NCI-H510A treated with DMSO at 0.1 percent for 48 hours (cell line): ENCODE measurements at places on chromosomes 2 and 18.

GRCh38 chr2:42216694-42217093 lies 47.5 kb downstream of the EML4 start:
- no peak for DNase-seq

GRCh38 chr18:26802330-26803200 lies 62.9 kb downstream of the AQP4 start:
- DNase-seq: no peak

- DNase-seq: no peak
Measured at GRCh38 chr2:26312471-26312870, 33.5 kb upstream of the SELENOI start.

GRCh38 chr2:172462849-172463381 lies 35.5 kb downstream of the ITGA6 start:
- no peak for DNase-seq

- peak; percentile 81 for DNase-seq
Measured at GRCh38 chr18:63963615-63964256, 6.1 kb upstream of the SERPINB8 start.

- no peak for DNase-seq
Measured at GRCh38 chr2:21667638-21668037, 543.9 kb downstream of the TDRD15 start.

GRCh38 chr2:217935235-217935879 lies 67.4 kb downstream of the TNS1 start:
- DNase-seq: no peak

GRCh38 chr2:198615972-198616371 lies 811.6 kb downstream of the PLCL1 start:
- no peak for DNase-seq

DNA sequence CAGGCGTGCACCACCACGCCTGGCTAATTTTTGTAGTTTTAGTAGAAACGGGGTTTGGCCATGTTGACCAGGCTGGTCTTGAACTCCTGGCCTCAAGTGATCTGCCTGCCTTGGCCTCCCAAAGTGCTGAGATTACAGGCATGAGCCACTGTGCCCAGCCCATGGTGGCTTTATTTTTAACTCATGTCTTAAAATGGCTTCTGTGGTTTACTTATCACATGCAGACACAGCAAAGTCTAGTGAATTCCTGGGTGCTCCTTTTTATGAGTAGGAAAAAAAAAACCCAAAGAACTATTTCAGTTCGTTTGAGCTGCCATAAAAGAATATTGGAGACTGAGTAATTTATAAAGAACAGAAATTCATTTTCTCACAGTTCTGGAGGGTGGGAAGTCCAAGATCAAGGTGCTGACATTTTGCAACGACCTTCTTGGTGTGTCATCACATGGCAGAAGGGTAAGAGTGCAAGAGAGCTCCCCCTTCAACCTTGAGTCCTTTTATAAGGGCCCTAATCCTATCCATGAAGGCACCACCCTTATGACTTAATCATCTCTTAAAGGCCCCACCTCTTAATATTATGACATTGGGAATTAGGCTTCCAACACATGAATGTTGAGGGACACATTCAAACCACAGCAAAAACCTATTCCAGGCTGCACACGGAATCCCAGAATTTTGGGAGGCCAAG lies 12.6 kb upstream of the REL start:
- DNase-seq: no peak

DNA sequence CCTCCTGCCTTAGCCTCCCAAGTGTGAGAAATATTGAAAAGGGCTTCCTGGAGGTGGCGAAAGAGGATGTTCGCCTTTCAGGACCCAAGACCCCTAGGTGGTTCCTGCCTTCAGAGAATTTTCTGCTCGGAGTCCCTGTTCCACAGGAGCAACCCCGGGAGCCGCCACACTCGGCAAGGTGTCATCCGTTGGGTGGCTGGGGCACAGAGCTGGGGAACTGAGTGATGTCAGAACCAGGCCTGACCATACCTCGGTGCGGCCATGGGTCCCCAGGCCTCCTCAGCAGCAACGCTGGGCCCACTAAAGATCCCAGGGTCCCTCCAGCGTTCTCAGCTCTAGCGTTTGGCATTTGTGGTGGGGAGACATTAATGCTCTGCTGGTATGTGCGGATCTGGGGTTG lies 23.7 kb upstream of the TAF1B start:
- no peak for DNase-seq

- peak; percentile 84 for DNase-seq
Measured at GRCh38 chr2:96927405-96928171, 57.7 kb upstream of the SEMA4C start.

DNA sequence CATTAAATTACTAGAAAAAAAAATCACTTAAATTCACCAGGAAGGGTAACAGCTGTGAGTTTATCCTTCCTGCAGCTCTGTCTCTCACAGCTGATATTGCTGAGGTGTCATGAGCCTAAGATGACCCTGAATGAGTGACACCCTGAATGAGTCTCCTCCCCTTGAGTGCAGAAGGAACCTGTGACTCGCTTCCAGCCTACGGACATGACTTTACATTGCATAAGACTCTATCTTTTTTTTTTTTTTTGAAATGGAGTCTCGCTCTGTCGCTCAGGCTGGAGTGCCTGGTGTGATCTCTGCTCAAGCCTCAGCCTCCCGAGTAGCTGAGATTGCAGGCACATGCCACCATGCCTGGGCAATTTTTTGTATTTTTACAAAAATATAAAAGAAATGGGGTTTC lies 14.1 kb downstream of the MRO start:
- DNase-seq: no peak

DNA sequence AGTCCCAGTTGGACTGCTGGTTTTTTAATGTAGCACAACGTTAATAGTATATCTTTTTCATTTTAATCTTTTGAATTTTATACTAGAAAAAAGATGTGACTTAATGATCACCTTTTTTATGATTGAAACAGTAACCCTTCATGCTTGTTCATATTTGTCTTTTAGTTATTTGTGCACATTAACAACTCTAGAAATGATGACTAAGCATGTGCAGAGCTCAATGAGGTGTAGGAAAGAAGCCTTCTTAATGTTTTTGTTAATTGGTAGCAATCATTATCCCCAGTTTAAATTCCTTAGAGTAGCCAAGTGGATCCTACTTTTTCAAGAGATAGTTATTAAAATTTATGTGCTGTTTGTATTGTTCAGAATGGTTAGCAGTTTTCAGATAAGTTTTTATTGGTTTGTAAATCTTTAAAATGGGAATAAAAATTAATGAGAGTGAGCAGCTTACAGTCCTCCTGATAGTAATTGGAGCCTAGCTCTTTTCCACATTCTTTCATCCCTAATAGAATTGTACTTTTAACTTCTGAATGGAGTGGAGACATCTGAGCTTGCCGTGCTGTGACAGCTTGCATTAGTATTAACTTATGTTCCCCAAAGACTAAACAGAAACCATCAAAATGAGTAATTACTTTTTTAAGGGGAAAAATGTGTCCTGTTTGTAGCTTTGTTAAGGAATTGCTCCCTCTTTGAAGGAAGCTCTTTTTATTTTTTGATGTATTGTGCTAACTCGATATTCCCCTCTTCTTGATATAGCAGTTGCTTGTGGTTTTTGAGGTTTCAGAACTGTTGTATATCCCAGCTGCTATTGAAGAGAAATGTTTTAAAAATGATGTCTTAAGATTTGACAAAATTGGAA lies 17.3 kb downstream of the PIK3C3 start:
- no peak for DNase-seq

GRCh38 chr18:49968644-49969309 lies 155.4 kb upstream of the ACAA2 start:
- DNase-seq: no peak

- no peak for DNase-seq
Measured at GRCh38 chr2:97769308-97769707, 55.9 kb downstream of the ZAP70 start.

DNA sequence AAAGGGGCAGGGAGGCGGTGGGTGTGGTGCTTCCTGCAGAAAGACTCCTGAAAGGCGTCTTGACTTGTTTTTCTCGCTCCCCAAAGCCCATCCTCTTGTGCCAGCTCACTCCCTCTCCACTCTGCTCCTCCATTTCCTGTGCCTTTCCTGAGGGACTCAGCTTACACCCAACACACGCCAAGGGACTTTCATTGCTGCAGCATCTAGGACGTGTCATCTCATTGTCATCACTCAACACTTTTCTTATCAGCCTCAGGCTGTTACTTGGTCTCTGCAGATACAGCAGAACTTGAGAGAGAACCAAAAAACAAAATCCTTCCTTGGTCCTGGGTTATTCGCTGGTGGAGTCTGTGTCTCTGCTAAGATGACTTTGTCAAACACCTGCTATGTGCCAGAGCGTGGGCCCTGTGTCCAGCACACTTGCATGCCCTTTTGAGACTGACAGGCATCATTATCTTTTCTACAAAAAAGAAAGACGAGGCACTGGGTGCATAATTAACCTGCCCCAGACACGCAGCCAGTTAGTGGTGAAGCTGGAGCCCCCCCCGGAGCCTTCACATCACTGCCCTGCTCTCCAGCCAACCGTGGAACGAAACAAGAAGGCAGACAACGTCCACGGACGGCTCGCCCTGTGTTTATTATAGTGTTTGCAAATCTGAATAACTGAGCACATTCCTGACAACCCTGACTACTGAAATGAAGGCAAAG lies 261.7 kb upstream of the HDAC4 start:
- DNase-seq: no peak

DNA sequence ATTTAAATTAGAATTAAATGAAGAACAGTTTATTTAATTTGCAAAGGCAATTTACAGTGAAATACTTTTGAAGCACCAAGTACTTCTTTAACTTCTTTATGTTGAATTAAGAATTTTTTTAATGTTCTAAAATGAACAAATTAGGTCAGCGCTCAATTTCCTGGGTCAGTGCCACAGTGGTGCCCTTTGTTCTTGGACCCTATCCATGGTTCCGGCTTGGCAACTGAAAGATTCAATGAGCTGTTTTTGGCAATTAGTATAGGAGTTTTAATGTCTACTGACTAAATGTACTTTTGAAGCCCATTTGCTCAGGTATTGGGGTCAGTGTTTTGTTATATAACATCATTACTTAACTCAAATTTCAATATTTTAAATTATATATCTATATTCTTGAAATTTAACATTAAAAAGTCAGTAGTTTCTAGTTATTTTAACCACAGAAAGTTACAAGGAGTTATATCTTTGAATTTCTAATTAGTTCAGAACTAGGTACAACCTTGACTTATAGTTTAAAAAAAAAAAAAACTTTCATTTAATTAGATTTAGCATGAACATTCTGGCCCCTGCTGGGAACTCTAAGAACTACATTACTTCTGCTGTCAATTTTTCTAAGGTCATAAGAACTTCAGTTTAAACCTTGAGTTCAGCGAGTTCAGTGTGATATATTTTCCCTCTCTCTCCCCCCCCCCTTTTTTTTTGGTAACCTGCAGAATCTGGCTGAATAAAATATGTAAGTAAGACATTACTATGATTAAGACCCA lies 7.6 kb upstream of the MSTN start:
- peak; percentile 64 for DNase-seq

- DNase-seq: no peak
Measured at GRCh38 chr2:241721852-241722251, 12.6 kb upstream of the D2HGDH start.

- no peak for DNase-seq
Measured at GRCh38 chr2:218444692-218445357, 25.9 kb downstream of the VIL1 start.

DNA sequence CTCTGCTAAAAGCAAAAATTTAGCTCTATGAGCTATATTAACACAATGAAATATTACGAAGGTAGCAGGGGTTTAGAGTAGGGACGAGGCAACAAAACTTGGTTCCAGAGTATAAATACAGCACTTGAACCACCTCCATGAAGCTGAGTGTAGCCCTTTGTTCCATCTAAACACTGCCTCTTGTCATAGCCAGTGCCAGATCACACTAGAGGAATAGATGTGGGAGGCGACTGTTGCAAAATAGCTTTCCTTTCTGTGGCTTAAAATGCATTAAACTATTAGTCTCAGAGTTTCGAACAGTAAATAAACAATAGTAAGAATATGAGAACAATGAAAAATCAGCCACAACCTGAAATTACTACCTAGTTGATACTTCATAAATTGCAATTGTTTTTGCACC lies 29.8 kb downstream of the PIEZO2 start:
- no peak for DNase-seq
